MCF 10A (cell line): ENCODE measurements at places on chromosomes 13 and 19.
A peak's percentile ranks its signal among the peaks of the same experiment; 100 is the strongest.

DNA sequence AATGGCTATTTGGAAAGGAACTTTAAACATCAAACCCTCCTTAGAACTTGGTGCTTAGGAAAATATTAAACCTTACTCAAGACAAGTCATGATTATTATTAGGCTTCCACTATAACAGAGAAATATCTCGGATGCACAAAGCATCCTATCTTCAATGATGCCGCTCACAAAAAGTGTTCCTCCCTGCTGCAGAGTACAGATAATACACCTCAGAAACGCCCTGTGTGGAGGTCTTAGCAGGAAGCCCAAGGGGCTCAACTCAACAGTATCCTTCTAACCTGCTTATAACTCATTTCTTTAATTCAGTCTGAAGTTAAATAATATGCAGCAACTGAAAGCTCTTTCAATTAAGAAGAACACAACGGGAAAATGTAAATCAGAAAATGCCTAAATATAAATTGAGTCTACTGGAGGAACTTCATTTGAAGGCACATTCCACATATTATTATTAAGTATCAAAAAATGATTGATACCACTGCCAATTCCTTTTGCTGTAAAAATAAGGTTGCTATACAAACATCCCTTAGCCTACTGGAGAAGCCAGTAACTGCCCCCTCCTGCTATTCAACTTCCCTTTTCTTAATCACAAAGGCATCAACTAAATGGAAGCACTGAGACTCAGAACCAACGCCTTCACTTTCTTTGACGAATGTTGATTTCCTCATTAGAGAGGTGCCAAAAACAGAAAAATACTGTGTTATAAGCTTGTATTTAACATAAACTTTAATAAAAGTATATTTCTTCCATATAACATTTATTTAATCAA is 12.0 kb downstream of the ELF1 start:
- peak overlapping the region; percentile 26 for H3K27ac ChIP-seq
- no peaks in the 10 kb centered on the region for H3K27me3 ChIP-seq
- peaks cover 42% of the 10 kb centered on the region for H3K4me1 ChIP-seq
- H3K36me3 ChIP-seq, result peaks cover 16% of the 10 kb centered on the region
- no peak for DNase-seq

DNA sequence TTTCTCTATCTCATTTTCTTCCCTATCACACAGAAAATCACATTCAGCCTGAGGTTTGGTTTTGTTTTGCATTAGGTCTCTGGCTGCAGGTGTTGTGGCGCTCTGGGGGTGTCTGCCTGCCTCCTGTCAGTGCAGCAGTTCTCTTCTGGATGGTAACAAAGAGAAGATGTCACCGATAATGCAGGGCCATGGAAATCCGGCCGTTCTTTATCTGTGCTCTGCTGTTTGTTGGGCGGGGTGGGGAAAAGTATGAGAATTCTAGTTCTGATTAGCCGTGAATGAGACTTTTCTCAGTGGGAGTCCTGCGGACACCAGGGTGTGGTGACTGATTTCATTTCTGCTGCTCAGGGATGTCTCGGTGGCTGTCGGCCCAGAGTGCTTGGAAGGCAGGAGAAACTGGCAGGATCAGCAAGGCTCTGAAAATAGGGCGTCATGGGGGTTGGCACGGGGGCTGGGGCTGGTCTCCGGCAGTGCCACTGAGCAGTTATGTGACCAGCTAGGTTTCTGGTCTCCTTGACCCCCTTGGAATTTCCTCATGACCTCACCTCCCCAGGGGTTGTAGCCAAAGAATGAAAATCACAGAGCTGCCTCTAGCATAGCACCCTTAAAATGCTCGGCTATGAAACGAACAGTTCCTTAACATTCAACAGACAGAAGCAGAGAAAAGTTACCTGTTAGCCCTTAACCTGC is 5.0 kb downstream of the RNF113B start:
- peaks cover 14% of the 10 kb centered on the region for H3K4me1 ChIP-seq
- H3K4me3 ChIP-seq, result no peak overlapping the region
- DNase-seq, result no peak
- H3K27me3 ChIP-seq, result no peaks in the 10 kb centered on the region

GRCh38 chr19:47155148-47155547 is 24.5 kb downstream of the SAE1 start:
- H3K27ac ChIP-seq, result no peak overlapping the region
- H3K36me3 ChIP-seq, result peaks cover 88% of the 10 kb centered on the region
- H3K4me1 ChIP-seq, result peaks cover 28% of the 10 kb centered on the region
- no peak overlapping the region for H3K4me3 ChIP-seq

- no peaks in the 10 kb centered on the region for H3K36me3 ChIP-seq
- peak overlapping the region; percentile 31 for H3K27ac ChIP-seq
- H3K4me1 ChIP-seq, result peaks cover 23% of the 10 kb centered on the region
- H3K27me3 ChIP-seq, result no peaks in the 10 kb centered on the region
Observed at GRCh38 chr13:32829269-32829668, 187.0 kb upstream of the KL start.

DNA sequence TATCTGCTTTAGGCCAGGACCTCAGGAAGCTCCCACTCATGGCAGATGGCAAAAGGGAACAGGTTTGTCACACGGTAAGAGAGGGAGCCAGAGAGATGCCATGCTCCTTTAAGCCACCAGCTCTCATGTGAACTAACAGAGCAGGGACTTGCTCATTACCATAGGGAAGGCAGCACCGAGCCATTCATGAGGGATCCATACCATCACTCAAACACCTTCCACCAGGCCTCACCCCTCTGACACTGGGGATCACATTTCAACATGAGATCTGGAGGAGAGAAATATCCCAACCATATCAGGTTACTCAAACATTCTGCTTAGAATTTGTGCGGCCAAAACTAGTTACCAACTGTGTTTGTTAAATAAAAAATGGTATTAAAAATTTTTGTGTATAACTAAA is 427.0 kb downstream of the UQCRFS1 start:
- no peaks in the 10 kb centered on the region for H3K27me3 ChIP-seq
- no peak for DNase-seq
- no peak overlapping the region for H3K27ac ChIP-seq
- H3K4me1 ChIP-seq, result no peaks in the 10 kb centered on the region

DNA sequence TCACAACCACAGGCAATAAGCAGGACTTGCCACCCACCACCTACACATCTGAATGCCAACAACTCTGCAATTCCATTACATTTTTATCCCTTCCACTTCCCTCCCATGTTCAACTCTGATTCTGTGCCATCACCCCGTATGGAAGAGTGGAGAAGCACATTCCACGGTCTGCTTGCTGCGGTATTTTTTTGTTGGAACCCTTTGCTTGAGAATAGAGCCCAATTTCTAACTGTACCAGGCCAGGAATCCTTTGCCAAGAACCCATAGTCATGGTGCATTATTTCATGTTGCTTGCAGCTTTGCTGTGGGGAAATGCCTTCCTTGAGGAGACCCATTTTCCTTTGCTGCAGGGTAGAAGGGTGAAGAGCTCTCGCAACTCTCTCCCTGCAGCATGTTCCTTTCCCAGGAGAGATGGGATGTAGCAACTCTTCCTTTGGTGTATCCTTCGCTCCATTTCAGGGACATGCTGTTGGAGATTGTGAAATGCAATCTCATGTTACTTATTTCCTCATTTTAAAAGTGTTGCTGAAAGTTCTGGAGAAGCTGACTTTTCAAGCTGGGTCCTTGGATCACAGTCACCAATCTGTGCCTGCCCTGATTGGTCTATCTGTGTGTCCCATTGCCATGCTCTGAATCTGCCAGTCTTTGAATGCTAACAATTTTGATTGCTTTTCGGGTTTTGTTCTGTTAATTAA is 69.8 kb upstream of the STARD13 start:
- H3K4me1 ChIP-seq, result no peaks in the 10 kb centered on the region
- H3K27me3 ChIP-seq, result no peaks in the 10 kb centered on the region
- H3K4me3 ChIP-seq, result no peak overlapping the region
- H3K36me3 ChIP-seq, result no peaks in the 10 kb centered on the region

DNA sequence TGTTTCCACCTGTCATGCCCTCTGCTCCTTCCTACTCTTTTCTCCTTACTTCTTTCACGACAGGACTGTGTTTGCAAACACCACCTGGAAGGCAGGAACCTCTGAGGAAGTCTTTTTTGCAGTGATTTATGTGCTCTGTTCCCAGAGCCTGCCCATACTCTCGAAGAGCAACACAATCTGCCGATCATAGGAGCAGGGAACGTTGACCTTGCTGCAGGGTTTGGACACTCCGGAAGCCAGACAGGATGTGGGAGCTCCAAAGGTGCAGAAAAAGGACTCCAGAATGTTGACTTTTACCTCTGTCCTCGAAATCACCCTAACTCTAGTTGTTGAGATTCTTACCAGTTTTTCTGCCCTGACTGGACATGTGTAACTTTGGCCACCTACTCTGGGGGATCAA is 8.6 kb upstream of the ZNF181 start:
- no peak overlapping the region for H3K27ac ChIP-seq
- H3K4me3 ChIP-seq, result no peak overlapping the region
- H3K36me3 ChIP-seq, result no peaks in the 10 kb centered on the region
- no peak for DNase-seq
- H3K4me1 ChIP-seq, result no peaks in the 10 kb centered on the region

GRCh38 chr19:31938675-31939074 is 406.7 kb upstream of the ZNF507 start:
- H3K4me3 ChIP-seq, result no peak overlapping the region
- no peak overlapping the region for H3K27ac ChIP-seq
- DNase-seq, result no peak
- H3K27me3 ChIP-seq, result no peaks in the 10 kb centered on the region

GRCh38 chr19:32404933-32405430 is 588 bp upstream of the DPY19L3 start:
- H3K27me3 ChIP-seq, result no peaks in the 10 kb centered on the region
- H3K27ac ChIP-seq, result peak overlapping the region; percentile 93
- peak overlapping the region; percentile 79 for H3K4me3 ChIP-seq
- DNase-seq, result peak; percentile 36
- peaks cover 20% of the 10 kb centered on the region for H3K4me1 ChIP-seq

GRCh38 chr19:5137571-5138124 is 168.7 kb downstream of the KDM4B start:
- peaks cover 17% of the 10 kb centered on the region for H3K36me3 ChIP-seq
- no peak for DNase-seq
- H3K27me3 ChIP-seq, result no peaks in the 10 kb centered on the region
- no peak overlapping the region for H3K27ac ChIP-seq
- H3K4me3 ChIP-seq, result no peak overlapping the region

DNA sequence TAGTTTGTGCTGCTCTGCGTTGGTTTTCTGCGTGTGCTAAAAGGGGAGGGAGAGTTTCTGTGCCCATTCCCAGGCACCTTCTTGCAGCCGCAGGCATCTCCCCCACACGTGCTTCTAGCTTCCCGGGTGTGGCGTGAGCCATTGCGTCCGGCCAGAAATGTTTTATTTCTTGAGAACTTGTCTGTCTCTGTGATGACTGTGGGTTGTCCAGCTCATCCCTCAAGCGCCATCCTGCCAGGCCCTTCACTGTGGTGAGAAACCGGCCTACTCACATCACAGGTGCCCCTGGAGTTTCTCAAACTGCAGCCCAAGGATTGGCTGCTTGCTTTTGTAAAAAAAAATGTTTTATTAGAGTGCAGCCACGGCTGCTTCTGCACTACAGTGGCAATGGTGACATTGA is 24.2 kb downstream of the EPN1 start:
- H3K4me3 ChIP-seq, result no peak overlapping the region
- DNase-seq, result no peak
- no peak overlapping the region for H3K27ac ChIP-seq
- no peaks in the 10 kb centered on the region for H3K4me1 ChIP-seq

- H3K27ac ChIP-seq, result no peak overlapping the region
- no peaks in the 10 kb centered on the region for H3K27me3 ChIP-seq
- H3K4me3 ChIP-seq, result no peak overlapping the region
- H3K36me3 ChIP-seq, result peaks cover 71% of the 10 kb centered on the region
- H3K4me1 ChIP-seq, result no peaks in the 10 kb centered on the region
Observed at GRCh38 chr19:11024259-11024658, 63.4 kb downstream of the SMARCA4 start.

DNA sequence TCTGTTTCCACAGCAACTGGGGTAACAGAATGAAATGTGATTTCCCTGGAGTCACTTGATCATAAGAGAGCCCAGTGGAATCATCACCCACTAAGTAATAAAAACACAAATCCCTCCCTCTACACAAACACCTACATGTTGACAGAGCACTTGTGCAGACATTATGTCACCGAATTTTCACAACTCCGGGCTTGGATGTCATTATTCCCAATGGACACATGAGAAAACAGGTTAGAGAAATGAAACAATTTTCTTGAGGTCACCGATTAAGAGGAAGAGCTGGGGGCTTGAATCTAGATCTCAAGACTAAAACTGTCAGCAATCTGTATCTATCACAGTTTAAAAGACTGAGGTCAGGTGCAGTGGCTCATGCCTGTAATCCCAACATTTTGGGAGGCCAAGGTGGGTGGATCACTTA is 3.1 kb downstream of the XRCC1 start:
- H3K36me3 ChIP-seq, result peaks cover 14% of the 10 kb centered on the region
- peaks cover 16% of the 10 kb centered on the region for H3K4me1 ChIP-seq

DNA sequence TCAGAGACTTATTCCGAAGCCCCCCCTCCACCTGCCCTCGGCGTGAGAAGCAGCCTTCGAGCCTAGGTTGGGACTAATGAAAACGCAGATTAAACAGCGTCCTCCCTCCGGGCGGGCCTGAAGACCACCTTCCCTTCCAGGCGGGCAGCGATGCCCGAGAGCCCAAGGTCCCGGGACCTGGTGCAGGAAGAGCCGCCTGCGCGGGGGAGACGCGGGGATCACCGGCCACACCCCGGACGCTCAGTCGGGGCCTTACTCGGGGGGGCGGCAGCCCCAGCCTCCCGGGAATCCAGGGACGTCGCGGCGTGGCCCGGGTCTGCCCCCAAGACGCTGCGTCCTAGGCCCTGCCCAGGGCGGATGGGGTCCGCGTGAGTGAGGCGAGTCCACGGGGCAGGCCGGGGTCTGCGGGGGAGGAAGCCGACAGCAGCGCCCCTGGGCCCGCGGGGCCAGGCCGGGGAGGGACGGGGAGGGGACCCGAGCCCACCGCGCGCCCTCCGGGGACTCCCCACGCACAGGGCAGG is 33.3 kb upstream of the SPACA7 start:
- H3K27ac ChIP-seq, result no peak overlapping the region
- no peaks in the 10 kb centered on the region for H3K27me3 ChIP-seq
- DNase-seq, result no peak
- H3K36me3 ChIP-seq, result no peaks in the 10 kb centered on the region
- H3K4me3 ChIP-seq, result no peak overlapping the region

GRCh38 chr13:80551650-80552497 is 210.9 kb upstream of the SPRY2 start:
- no peak overlapping the region for H3K4me3 ChIP-seq
- H3K4me1 ChIP-seq, result peaks cover 32% of the 10 kb centered on the region
- H3K36me3 ChIP-seq, result peaks cover 9% of the 10 kb centered on the region
- H3K27me3 ChIP-seq, result no peaks in the 10 kb centered on the region
- no peak for DNase-seq

DNA sequence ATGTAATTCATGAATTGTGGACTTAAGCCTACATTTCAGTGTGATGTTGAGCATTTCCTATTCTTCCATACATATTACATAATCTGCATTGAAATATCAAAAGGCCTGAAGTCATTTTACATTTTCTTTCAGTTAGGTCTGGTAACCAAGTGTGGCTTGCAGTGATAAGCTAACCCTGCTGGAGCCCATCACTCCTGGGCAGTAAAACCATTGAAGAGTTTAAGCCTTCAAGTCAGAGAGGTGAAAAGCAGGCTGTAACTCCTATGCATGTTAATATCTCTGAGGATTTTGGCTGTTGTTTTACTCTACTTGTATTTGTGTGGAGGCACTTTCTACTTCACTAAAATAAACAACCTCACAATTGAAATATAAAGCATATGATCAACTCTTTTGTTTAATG is 248.8 kb downstream of the SLITRK5 start:
- no peak overlapping the region for H3K27ac ChIP-seq
- H3K4me3 ChIP-seq, result no peak overlapping the region

GRCh38 chr19:58229255-58229639 is 533 bp downstream of the ZNF544 start:
- peak overlapping the region; percentile 92 for H3K27ac ChIP-seq
- H3K4me1 ChIP-seq, result peaks cover 8% of the 10 kb centered on the region
- H3K27me3 ChIP-seq, result no peaks in the 10 kb centered on the region
